Effector CD4-positive, alpha-beta T cell (primary cell): ENCODE measurements at places on chromosomes 2 and 18.

- no peak for DNase-seq
Measured at GRCh38 chr2:185618625-185619024, 120.0 kb upstream of the FSIP2 start.

- DNase-seq: no peak
Measured at GRCh38 chr2:57698935-57699449, 347.6 kb upstream of the VRK2 start.

- DNase-seq: no peak
Measured at GRCh38 chr2:179939259-179939658, 67.8 kb downstream of the CWC22 start.

DNA sequence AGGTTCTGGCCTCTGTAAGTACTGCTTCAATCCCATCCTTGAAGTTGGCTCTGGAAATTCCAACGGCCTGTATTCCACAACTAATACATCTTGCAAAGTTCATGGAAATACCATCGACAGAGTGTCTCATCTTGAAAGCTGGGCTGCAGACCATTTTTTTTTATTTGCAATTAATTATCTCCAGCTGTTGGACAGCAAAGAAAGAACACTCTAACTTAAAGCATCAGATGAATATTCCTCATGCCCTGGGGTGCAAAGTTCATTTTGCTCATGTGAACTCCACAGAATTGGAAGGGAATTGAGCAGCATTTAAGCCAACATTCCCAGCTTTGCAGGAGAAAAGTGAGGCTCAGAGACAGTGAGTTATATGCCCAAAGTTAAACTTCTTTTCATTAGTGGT lies 96.5 kb upstream of the PIEZO2 start:
- DNase-seq: no peak

DNA sequence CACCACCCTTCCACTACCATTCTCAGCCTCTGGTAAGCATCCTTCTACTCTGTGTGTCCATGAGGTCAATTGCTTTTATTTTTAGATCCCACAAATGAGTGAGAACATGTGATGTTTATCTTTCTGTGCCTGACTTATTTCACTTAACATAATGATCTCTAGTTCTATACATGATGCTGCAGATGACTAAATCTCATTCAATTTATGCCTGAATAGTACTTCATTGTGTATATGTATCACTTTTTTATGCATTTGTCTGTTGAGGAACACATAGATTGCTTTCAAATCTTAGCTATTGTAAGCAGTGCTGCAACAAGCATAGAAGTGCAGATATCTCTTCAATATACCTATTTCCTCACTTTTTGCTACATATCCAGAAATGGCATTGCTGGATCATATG lies 733.3 kb downstream of the SUCLG1 start:
- DNase-seq: no peak

GRCh38 chr2:70009762-70010575 lies 48.5 kb upstream of the ASPRV1 start:
- no peak for DNase-seq

- no peak for DNase-seq
Measured at GRCh38 chr2:729376-729861, 52.2 kb upstream of the TMEM18 start.

GRCh38 chr18:11154368-11154989 lies 5.1 kb upstream of the PIEZO2 start:
- no peak for DNase-seq

DNA sequence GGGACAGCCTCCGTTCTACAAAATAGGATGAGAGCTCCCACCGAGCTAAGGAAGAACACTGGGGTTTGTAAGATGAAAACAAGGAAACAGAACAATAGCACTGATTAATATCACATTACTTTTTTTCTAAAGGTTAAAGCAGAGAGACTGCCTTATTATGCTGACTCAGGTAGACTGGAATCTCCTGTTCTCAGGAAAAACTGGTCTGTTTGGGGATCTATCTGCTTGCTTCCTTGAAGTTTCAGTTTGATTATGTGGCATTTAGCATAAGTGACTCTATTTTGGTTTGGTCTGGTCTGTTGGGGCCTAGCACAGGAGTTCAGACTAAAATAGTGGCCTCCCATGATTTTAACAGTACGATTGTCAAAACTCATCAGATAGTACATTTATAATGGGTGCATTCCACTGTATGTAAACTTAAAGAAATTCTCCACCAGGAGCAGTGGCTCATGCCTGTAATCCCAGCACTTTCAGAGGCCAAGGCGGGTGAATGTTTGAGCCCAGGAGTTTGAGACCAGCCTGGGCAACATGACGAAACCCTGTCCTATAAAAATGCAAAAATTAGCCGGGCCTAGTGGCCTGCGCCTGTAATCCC lies 64.1 kb upstream of the NDUFV2 start:
- DNase-seq: no peak

GRCh38 chr18:36719630-36720029 lies 109.2 kb downstream of the TPGS2 start:
- no peak for DNase-seq

DNA sequence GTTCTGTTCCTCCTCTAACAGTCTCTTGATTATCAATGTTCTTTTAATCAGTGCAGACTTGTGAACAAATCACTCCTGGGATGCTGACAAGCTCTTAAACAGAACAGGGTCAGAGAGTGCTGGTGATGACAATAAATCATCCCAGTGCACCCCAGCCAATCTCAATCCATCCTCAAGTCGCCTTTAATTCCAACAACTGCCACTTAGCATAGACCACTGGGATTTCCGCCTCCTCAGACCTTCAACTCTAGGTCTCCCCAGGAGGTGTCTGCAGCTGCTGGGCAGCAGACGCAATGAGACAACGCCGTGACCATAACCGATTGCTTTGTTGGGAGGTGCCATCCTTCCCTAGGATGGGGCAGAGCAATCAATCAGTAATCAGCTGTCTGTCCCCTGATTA lies 184.2 kb upstream of the ACAA2 start:
- no peak for DNase-seq

DNA sequence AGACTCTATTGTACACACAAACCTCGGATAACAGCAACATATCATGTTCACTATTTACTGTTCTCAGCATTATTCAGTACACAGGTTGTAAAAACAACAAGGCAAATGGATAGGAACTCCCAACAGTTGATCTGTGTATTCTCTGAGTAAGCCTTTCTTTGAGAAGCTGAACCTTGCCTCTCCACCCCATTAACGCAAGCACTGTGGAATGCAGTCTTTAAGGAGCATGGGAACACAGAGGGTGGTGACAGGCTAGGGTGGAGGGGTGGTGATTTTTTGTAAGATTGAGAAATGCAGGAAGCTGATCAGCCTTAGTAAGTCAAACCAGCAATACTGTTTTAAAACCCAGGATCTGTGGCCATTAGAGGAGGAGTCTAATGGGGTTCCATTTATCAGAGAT lies 19.6 kb upstream of the SERPINB11 start:
- DNase-seq: no peak

DNA sequence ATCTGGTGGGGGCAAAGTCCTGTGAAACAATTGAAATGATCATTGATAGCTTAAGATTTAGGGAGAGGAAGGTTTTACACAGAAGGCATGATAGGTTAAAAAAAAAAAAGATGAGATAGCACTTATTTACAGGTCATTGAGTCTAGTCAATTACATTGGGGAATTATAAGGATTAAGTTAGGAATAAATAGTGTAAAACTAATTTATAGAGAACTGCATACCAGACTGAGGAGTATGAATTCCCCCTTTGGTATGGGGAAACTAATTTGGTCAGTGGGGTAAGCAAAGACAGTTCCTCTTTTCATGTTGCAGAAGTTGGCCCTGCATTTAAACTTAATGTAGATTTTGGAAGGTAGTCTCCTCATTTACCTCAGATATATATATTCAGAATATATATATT lies 10.8 kb downstream of the GLS start:
- no peak for DNase-seq

GRCh38 chr2:225030203-225030602 lies 12.1 kb downstream of the DOCK10 start:
- DNase-seq: no peak

DNA sequence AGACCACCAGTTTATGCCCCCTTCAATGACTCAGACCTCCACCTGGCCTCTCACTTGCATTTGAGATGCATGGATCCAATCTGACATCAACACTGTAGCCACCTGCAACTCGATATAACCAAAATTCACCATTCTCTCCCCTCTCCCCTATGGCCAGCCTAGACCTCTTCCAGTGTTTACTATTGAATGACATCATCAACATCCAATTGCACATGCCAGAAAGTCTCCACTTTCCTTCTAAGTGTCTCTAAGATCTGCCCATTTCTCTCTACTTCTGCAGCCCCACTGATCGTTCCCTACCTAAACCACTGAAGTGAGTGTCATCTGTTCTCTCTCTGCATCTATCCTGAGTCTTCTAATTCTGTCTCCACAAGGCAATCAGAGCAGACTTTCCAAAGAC lies 151.3 kb upstream of the APCDD1 start:
- no peak for DNase-seq
